ENCODE measurements at places on chromosomes 2 and 18.

GRCh38 chr2:43033466-43034241 lies 192.8 kb downstream of the ZFP36L2 start:
- no peaks in the 10 kb centered on the region for H3K36me3 ChIP-seq
- H3K4me3 ChIP-seq, result no peak overlapping the region
- H3K4me1 ChIP-seq, result no peaks in the 10 kb centered on the region
- H3K27ac ChIP-seq, result no peak overlapping the region
- no peak for DNase-seq

- H3K4me1 ChIP-seq, result no peaks in the 10 kb centered on the region
- H3K27ac ChIP-seq, result no peak overlapping the region
- H3K4me3 ChIP-seq, result no peak overlapping the region
- no peaks in the 10 kb centered on the region for H3K36me3 ChIP-seq
- DNase-seq, result no peak
- H3K27me3 ChIP-seq, result peaks cover 32% of the 10 kb centered on the region
These were observed 80.3 kb upstream of the GATA6 start for GRCh38 chr18:22088996-22089640.

DNA sequence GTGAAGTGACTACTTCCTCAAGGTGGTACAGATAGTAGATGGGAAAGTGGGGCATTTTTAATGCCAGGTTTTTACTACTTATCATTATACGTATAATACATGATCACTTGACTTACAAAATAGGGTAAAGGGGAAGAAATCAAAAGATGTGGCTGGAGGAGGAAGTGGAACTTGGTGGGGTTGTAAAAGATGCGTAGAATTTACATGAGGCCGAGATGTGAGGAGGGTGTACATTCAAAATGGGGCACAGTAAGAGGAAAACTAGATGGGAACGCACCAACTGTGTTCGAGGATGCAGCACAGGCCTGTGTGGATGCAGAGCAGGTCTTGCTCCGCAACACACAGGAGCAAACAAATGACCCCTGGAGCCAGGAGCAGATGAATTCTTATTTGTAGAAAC lies 403.3 kb downstream of the TXNL1 start:
- no peak for DNase-seq
- no peak overlapping the region for H3K4me3 ChIP-seq
- H3K4me1 ChIP-seq, result no peaks in the 10 kb centered on the region
- H3K36me3 ChIP-seq, result peaks cover 1% of the 10 kb centered on the region
- H3K27me3 ChIP-seq, result no peaks in the 10 kb centered on the region

DNA sequence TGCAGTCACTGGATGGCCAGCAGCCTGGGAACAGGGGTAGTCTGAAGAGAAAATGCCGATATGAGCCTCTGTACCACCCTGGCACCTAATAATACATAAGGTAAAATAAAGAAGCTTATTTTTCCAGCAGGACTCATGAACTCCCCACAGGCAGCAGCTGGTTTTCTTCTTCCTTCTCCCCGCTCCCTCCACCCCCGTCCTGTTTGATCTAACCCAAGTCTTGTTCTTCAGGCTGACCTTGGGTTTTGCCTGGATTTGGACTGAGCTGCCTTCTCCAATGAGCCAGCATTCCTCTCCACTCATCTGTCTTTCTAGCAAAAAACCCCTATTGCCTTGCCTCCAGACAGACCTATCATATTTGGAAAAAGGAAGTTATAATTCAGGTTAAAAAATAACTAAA lies 111.8 kb downstream of the CELF4 start:
- H3K27me3 ChIP-seq, result peaks cover 19% of the 10 kb centered on the region
- H3K4me3 ChIP-seq, result no peak overlapping the region
- no peak for DNase-seq
- no peaks in the 10 kb centered on the region for H3K36me3 ChIP-seq
- no peak overlapping the region for H3K27ac ChIP-seq

DNA sequence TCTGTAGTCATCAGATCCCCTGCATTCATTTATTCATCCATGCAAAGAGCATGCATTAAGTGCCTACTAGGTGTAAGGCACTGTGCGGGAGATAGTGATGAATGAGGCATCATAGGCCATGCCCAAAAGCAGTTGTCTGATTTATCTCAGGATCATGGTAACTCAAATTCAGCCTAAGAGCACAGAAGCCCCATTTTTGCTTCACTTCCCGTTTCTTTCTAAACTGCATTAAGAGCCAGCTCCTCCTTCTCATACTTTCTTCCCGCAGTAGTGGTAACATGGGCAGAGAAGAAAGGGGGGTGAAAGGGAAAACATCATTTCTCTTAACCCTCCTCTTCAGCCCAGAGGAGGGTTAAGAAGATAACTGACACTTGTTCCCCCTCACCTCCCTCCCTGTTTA lies 2.9 kb downstream of the GPR45 start:
- H3K4me1 ChIP-seq, result no peaks in the 10 kb centered on the region
- H3K4me3 ChIP-seq, result no peak overlapping the region
- H3K36me3 ChIP-seq, result peaks cover 2% of the 10 kb centered on the region
- no peak for DNase-seq
- H3K27ac ChIP-seq, result no peak overlapping the region

DNA sequence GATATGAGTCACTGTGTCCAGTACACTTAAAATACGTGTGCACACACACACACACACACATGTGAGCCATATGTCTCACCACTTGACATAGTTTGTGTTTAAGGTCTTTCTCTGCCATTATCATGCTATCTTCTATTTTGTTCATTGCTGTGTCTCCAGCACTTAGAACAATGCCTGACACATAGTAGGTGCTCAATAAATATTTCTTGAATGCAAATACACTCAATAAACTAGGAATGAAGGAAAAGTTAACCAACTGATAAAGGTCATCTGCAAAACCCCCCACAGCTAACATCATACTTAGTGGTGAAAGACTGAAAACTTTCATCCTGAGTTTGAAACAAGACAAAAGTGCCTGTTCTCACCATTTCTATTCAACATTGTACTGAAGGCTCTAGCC lies 4.4 kb downstream of the MOCOS start:
- H3K27ac ChIP-seq, result no peak overlapping the region
- DNase-seq, result no peak
- H3K4me1 ChIP-seq, result peaks cover 7% of the 10 kb centered on the region
- H3K36me3 ChIP-seq, result no peaks in the 10 kb centered on the region

- no peak for DNase-seq
- H3K4me1 ChIP-seq, result no peaks in the 10 kb centered on the region
- no peak overlapping the region for H3K27ac ChIP-seq
These were observed 95.1 kb upstream of the L3MBTL4 start for GRCh38 chr18:6509832-6510231.

DNA sequence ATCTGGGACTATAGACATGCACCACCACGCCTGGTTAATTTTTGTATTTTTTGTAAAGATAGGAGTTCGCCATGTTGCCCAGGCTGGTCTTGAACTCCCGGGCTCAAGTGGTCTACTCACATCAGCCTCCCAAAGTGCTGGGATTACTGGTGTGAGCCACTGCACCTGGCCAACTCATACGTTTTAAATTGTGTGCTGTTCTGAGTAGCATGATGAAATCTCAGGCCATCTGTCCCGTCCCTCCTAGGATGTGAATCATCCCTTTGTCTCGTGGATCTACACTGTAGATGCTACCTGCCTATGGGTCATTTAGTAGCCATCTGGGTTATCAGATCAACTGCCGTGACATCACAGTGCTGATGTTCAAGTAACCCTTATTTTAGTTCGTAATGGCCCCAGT lies 38.5 kb upstream of the RMP24 start:
- no peak overlapping the region for H3K4me3 ChIP-seq
- DNase-seq, result no peak
- H3K36me3 ChIP-seq, result no peaks in the 10 kb centered on the region
- no peaks in the 10 kb centered on the region for H3K4me1 ChIP-seq
- no peak overlapping the region for H3K27ac ChIP-seq

GRCh38 chr18:26803643-26804042 lies 61.9 kb downstream of the AQP4 start:
- no peak for DNase-seq
- H3K36me3 ChIP-seq, result no peaks in the 10 kb centered on the region
- no peaks in the 10 kb centered on the region for H3K4me1 ChIP-seq
- no peak overlapping the region for H3K4me3 ChIP-seq
- no peaks in the 10 kb centered on the region for H3K27me3 ChIP-seq

- H3K27me3 ChIP-seq, result peaks cover 45% of the 10 kb centered on the region
- no peaks in the 10 kb centered on the region for H3K4me1 ChIP-seq
- H3K27ac ChIP-seq, result no peak overlapping the region
- DNase-seq, result no peak
These were observed 35.7 kb downstream of the NRP2 start for GRCh38 chr2:205717999-205718398.

- H3K27me3 ChIP-seq, result no peaks in the 10 kb centered on the region
- no peak overlapping the region for H3K4me3 ChIP-seq
- peaks cover 14% of the 10 kb centered on the region for H3K4me1 ChIP-seq
- no peak for DNase-seq
These were observed 140.8 kb downstream of the FAM210A start for GRCh38 chr18:13585379-13586153.

- no peak overlapping the region for H3K4me3 ChIP-seq
- peaks cover 12% of the 10 kb centered on the region for H3K4me1 ChIP-seq
- no peak overlapping the region for H3K27ac ChIP-seq
- DNase-seq, result no peak
- H3K36me3 ChIP-seq, result no peaks in the 10 kb centered on the region
These were observed 17.0 kb upstream of the STAT4 start for GRCh38 chr2:191167766-191168165.

GRCh38 chr2:98543214-98543613 lies 65.1 kb downstream of the COA5 start:
- H3K36me3 ChIP-seq, result peaks cover 70% of the 10 kb centered on the region
- H3K4me1 ChIP-seq, result peaks cover 23% of the 10 kb centered on the region
- DNase-seq, result no peak
- H3K27ac ChIP-seq, result peak overlapping the region; percentile 45
- no peak overlapping the region for H3K4me3 ChIP-seq

GRCh38 chr2:213627835-213628460 lies 343.7 kb downstream of the SPAG16 start:
- no peaks in the 10 kb centered on the region for H3K4me1 ChIP-seq
- no peaks in the 10 kb centered on the region for H3K36me3 ChIP-seq
- H3K27ac ChIP-seq, result no peak overlapping the region
- H3K4me3 ChIP-seq, result no peak overlapping the region

DNA sequence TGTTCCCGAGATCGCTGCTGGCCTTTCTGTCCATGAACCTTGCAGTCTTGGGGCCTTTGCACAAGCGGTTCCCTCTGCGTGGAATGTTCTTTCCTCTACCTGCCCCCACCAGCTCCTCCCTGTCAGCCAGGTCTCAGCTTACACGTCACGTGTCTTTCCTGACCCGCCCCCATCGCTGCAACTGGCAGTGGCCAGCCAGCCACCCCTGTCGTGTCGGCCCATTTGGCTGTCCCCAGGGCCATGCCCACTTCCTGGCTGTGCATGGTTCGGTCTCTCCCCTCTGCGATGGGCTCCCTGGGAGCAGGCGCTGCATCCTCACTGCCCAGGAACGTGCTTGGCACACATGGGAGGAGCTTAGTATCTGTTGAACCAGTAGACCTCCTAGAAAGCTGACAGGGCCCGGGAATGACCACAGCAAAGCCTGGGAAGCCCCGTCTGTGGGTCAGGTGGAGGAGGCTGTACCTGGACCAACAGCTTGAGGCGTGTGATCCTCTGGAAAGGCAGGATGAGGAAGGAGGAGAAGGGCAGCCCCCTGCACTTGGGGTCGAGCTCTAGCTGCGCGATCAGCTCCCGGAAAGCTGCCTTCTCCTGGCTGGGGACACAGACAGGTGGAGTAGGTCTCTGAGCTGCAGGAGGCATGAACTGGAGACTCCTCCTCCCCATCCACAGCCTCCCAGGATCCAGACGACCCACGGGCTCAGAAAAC lies 21.0 kb downstream of the SNORC start:
- DNase-seq, result no peak
- H3K4me1 ChIP-seq, result no peaks in the 10 kb centered on the region
- no peak overlapping the region for H3K4me3 ChIP-seq
- H3K27ac ChIP-seq, result no peak overlapping the region

DNA sequence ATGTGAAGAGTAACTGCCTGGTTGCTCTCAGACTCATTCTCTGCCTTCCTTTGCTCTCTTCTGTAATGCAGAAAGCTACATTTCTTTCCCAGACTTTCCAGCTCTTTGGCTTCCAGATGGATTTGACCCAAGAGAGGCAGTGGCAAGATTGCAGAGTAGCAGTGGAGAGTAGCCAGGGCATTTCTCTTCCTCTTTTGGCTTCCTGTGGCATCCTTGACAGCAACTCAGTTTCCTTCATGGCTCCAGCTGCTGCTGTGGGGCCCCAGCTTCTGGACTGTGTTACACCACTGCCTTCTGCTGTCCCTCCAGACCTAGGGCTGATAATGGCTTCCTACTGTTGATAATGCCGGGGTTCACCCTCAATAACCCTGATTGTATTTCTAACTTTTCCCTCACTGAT lies 469.4 kb upstream of the SPRED2 start:
- H3K4me1 ChIP-seq, result no peaks in the 10 kb centered on the region
- no peaks in the 10 kb centered on the region for H3K27me3 ChIP-seq
- no peak for DNase-seq
- no peak overlapping the region for H3K4me3 ChIP-seq
- H3K27ac ChIP-seq, result no peak overlapping the region
